Common myeloid progenitor, CD34-positive (primary cell): ENCODE measurements at places on chromosomes 5 and 9.
A peak's percentile ranks its signal among the peaks of the same experiment; 100 is the strongest.

DNA sequence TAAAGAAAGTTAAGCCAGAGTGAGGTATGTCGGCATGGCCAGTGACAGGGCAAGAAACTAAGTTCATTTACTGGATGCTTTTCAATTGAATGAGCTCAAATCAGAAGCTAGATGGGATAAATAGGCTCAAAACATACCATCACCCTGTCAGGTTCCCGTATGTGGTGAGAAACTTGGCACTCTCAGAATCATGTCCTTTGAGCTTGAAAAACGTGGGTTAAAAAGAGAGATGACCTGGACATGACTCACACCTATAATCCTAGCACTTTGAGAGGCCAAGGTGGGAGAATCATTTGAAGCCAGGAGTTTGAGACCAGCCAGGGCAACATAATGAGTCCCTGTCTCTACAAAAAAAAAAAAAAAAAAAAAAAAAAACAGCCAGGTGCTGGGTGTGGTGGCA is 121.7 kb upstream of the RGMB start:
- no peaks in the 10 kb centered on the region for H3K27me3 ChIP-seq
- no peaks in the 10 kb centered on the region for H3K4me1 ChIP-seq
- no peak overlapping the region for H3K4me3 ChIP-seq
- no peak for DNase-seq
- H3K36me3 ChIP-seq, result no peaks in the 10 kb centered on the region

DNA sequence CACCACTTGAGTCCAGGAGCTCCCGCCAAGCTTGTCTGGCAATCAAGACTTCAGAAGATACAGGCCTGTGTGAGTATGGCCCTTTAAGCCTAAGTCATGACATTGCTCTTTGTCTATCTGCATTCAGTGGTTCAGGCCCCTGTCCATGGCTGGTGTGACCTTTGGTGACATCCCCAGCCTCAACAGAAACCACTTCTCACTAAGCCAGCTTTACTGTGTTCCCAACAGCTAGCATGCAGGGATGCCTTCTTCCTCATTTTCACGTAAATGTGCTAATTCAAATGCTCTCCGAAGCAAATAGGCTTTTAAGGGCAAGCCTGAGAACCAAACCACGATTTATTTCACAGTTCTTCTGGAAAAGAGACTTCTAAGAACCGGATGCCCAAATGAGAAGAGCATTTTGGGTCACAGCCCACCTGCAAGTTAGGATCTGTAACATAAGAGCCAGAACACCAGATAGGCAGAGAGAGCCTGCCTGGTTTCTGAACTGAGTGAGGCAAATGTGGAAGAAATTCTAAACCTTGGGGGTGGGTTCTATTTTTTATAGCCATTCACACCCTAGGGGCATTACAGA is 14.9 kb downstream of the CD180 start:
- H3K27ac ChIP-seq, result no peak overlapping the region
- no peak overlapping the region for H3K4me3 ChIP-seq
- H3K27me3 ChIP-seq, result no peaks in the 10 kb centered on the region
- peak; percentile 69 for DNase-seq
- peaks cover 20% of the 10 kb centered on the region for H3K4me1 ChIP-seq

- peaks cover 2% of the 10 kb centered on the region for H3K4me1 ChIP-seq
- H3K27me3 ChIP-seq, result no peaks in the 10 kb centered on the region
- no peak overlapping the region for H3K4me3 ChIP-seq
- no peak for DNase-seq
- H3K27ac ChIP-seq, result no peak overlapping the region
These were observed 24.3 kb downstream of the CENPP start for GRCh38 chr9:92349771-92350739.

- DNase-seq, result no peak
- no peak overlapping the region for H3K4me3 ChIP-seq
- no peaks in the 10 kb centered on the region for H3K27me3 ChIP-seq
- H3K36me3 ChIP-seq, result no peaks in the 10 kb centered on the region
These were observed 3.8 kb downstream of the NDST1 start for GRCh38 chr5:150511578-150512367.

DNA sequence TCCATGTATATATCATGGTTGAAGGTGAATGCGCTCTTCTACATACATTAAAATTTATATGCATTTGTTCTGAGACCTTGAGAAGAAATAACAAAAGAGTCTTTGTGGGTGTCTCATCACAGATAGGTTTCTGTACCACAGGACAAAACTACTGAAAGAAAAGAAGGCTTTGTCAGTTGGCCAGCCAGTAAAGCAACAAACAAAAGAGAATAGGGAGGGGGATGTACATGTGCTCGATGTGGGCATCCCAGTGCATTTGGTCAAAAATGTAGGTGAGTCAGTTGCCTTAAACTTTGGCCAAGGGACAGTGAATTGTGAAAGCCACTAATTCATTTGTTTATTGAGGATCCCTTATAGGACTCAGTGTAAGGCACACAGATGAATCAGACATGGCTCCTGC is 13.3 kb downstream of the RBM18 start:
- H3K27me3 ChIP-seq, result no peaks in the 10 kb centered on the region
- no peak overlapping the region for H3K27ac ChIP-seq
- H3K36me3 ChIP-seq, result peaks cover 31% of the 10 kb centered on the region
- H3K4me1 ChIP-seq, result no peaks in the 10 kb centered on the region

- no peaks in the 10 kb centered on the region for H3K27me3 ChIP-seq
- no peaks in the 10 kb centered on the region for H3K36me3 ChIP-seq
- H3K4me3 ChIP-seq, result no peak overlapping the region
- peak; percentile 53 for DNase-seq
- H3K4me1 ChIP-seq, result peaks cover 4% of the 10 kb centered on the region
These were observed 60.0 kb downstream of the CSNK1G3 start for GRCh38 chr5:123571927-123572326.

DNA sequence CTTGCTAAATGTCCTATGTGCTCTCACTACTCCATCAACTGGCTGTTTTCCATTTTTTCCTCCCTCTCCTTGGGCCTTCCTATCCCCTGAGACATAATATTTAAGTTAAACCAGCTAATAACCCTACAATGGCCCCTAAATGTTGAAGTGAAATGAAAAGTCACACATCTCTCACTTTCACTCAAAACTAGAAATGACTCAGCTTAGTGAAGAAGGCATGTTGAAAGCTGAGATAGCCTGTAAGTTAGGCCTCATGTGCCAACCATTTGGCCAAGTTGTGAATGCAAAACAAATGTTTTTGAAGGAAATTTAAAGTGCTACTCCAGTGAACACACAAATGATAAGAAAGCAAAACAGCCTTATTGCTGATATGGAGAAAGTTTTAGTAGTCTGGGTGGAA is 48.8 kb upstream of the CDH10 start:
- H3K4me1 ChIP-seq, result no peaks in the 10 kb centered on the region
- H3K27ac ChIP-seq, result no peak overlapping the region
- H3K4me3 ChIP-seq, result no peak overlapping the region
- H3K36me3 ChIP-seq, result no peaks in the 10 kb centered on the region
- DNase-seq, result no peak
- no peaks in the 10 kb centered on the region for H3K27me3 ChIP-seq
